ENCODE measurements at places on chromosomes 12 and 14. TPM values are rescaled to one million over a fixed set of nuclear protein-coding genes. Genes with fewer than 3 reads are reported as not detected.

The GYS2 gene
- total RNA-seq, result not detected

- H3K4me3 ChIP-seq, result no peak overlapping the region
- no peaks in the 10 kb centered on the region for H3K36me3 ChIP-seq
- H3K27me3 ChIP-seq, result no peaks in the 10 kb centered on the region
Observed at GRCh38 chr12:4049298-4050080, 176.3 kb upstream of the PARP11 start.

The PLXNC1 gene
- total RNA-seq, result 17.5 TPM

- no peaks in the 10 kb centered on the region for H3K27me3 ChIP-seq
- no peaks in the 10 kb centered on the region for H3K36me3 ChIP-seq
- H3K4me3 ChIP-seq, result no peak overlapping the region
- H3K4me1 ChIP-seq, result peaks cover 15% of the 10 kb centered on the region
- no peak overlapping the region for H3K27ac ChIP-seq
- DNase-seq, result no peak
Observed at GRCh38 chr12:132510746-132511477, 21.0 kb downstream of the FBRSL1 start.

- H3K4me3 ChIP-seq, result no peak overlapping the region
- H3K36me3 ChIP-seq, result no peaks in the 10 kb centered on the region
- no peak overlapping the region for H3K27ac ChIP-seq
- no peaks in the 10 kb centered on the region for H3K4me1 ChIP-seq
- no peak for DNase-seq
- H3K27me3 ChIP-seq, result no peaks in the 10 kb centered on the region
Observed at GRCh38 chr12:14810167-14810952, 3.6 kb downstream of the SMCO3 start.

- H3K4me3 ChIP-seq, result no peak overlapping the region
- no peak for DNase-seq
- no peak overlapping the region for H3K27ac ChIP-seq
- no peaks in the 10 kb centered on the region for H3K4me1 ChIP-seq
Observed at GRCh38 chr12:43352001-43352400, 200.0 kb downstream of the ADAMTS20 start.

DNA sequence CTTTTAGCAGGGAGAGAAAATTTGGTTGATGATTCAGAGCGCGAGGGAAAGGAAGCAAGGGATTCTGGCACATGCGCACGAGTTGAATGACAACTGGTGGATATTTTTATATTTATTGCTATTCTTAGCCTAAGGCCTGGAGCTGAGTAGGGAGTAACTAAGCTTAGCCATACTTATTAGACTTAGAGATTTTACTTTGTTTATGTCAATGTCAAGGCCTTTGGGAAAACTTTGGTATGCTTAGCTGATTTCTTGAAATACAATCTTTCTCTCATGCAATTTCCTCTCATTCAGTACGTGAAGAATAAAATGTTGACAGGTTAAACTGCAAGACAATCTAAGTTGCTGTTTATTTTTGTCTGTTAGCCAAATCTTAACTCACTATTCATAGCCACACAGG is 101.1 kb downstream of the CRADD start:
- H3K4me3 ChIP-seq, result no peak overlapping the region
- peak overlapping the region; percentile 68 for H3K27ac ChIP-seq
- no peaks in the 10 kb centered on the region for H3K27me3 ChIP-seq
- no peaks in the 10 kb centered on the region for H3K36me3 ChIP-seq
- H3K4me1 ChIP-seq, result peaks cover 16% of the 10 kb centered on the region

GRCh38 chr12:74538491-74539258 is 1.0 kb downstream of the ATXN7L3B start:
- peaks cover 16% of the 10 kb centered on the region for H3K4me1 ChIP-seq
- no peaks in the 10 kb centered on the region for H3K27me3 ChIP-seq
- H3K27ac ChIP-seq, result peak overlapping the region; percentile 90
- peak overlapping the region; percentile 87 for H3K4me3 ChIP-seq
- no peak for DNase-seq
- no peaks in the 10 kb centered on the region for H3K36me3 ChIP-seq

- no peak for DNase-seq
- H3K4me1 ChIP-seq, result peaks cover 6% of the 10 kb centered on the region
- H3K4me3 ChIP-seq, result peak overlapping the region; percentile 82
- no peaks in the 10 kb centered on the region for H3K27me3 ChIP-seq
- H3K27ac ChIP-seq, result peak overlapping the region; percentile 72
Observed at GRCh38 chr12:104063712-104064030, 660 bp upstream of the HCFC2 start.

- no peak overlapping the region for H3K4me3 ChIP-seq
- peaks cover 11% of the 10 kb centered on the region for H3K4me1 ChIP-seq
- H3K36me3 ChIP-seq, result no peaks in the 10 kb centered on the region
- no peaks in the 10 kb centered on the region for H3K27me3 ChIP-seq
- no peak overlapping the region for H3K27ac ChIP-seq
Observed at GRCh38 chr14:104385111-104385510, 194.5 kb upstream of the C14orf180 start.

The AQP6 gene
- total RNA-seq, result not detected

- no peaks in the 10 kb centered on the region for H3K4me1 ChIP-seq
- no peaks in the 10 kb centered on the region for H3K36me3 ChIP-seq
- no peak overlapping the region for H3K4me3 ChIP-seq
- no peak overlapping the region for H3K27ac ChIP-seq
- no peaks in the 10 kb centered on the region for H3K27me3 ChIP-seq
Observed at GRCh38 chr12:58347188-58347587, 405.8 kb downstream of the ATP23 start.

GRCh38 chr14:30998100-30998706 is 27.2 kb upstream of the AP4S1 start:
- H3K4me3 ChIP-seq, result no peak overlapping the region
- H3K4me1 ChIP-seq, result peaks cover 5% of the 10 kb centered on the region
- no peak overlapping the region for H3K27ac ChIP-seq
- no peak for DNase-seq

Data from ovary (tissue), 10 donors.